ENCODE measurements at places on chromosomes 2 and 18.

- DNase-seq, result no peak
Observed at GRCh38 chr2:108446703-108447102, 2.3 kb upstream of the GCC2 start.

DNA sequence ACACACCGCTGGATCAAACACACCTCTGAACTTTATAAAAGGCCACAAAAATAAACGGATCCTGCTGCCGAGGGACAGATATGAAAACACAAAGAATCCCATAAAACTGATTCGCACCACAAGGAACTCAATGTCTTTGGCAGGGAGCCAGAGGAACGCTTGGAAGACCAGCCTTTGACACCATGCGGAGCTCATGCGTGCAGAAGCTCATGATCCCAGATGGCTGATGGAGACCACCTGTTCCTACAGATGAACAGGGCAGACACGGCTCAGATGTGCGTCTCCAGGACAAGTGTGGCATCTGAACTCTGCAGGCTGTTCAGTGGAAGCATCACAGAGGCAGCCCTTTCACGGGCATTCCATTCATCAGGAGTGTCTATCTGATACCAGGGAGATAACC is 24.9 kb downstream of the COPS9 start:
- DNase-seq, result no peak

DNA sequence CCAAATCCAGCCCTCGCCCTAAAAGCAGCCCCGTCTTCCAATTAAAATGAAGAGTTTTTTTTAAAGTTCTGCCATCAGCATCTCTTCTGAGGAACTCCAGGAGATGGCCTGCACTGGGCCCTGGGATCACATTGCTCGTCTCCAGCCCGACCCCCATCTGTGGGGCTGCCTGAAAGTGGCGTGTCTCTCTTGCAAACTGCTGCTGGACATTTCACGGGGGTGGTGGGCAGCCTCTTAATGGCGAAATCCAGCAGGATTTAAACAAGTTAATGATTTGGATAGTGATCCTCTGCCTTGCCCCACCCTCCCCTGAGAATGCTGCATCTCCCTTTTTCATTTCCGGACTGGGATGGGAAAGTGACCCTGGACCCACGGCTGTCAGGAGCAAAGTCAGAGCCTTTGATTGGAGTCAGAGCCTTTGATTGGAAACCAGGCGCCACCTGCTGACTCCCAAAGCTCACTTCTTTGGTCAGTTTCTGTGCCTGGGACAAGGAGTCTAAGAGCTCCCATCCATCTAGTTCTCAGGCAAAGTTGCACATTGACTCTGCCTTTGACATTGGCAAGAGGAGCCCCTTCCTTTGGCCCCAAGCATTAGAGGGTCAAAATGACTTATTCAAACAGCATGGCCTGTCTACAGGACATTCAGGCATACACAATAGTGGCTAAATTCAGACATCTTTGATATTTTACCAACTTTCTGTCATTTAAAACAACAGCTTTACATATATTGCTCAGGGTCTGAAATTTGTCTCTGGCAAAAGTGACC is 155.2 kb downstream of the SH3BP4 start:
- peak; percentile 8 for DNase-seq

GRCh38 chr18:31429623-31430022 is 17.9 kb upstream of the DSG3 start:
- no peak for DNase-seq

DNA sequence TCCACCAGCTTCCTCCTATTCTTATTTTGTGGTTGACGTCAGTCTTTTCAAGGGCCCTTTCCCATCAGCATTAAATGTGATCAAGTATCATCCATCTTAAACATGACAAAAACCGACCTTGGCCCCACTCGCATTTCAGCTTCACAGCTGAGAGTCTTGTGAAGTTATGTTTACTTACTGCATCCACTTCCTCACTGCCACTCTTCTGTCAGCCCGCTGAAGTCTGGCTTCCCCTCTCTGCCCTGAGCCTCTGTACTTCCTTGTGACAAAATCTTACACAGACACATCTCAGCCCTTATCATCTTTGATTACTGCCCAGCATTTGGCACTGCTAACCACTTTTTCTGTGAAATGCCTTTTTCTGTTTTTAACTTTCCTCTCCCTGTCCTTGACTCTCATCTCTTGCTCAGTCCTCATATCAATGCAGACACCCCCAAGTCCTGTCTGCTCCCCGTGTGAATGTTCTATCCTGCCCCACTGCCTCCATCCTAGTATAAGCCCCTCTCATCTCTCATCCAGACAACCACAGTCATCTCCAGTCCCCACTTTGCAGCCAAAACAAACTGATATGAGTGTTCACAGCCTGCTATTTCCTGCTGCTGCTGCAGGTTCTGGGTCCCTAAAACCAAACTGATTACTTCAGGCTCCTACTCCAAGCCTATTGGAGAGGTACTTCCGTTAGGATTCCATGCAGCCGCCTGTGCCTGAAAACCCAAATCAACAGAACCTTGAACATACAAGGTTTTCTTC is 31.4 kb downstream of the FOSL2 start:
- peak; percentile 54 for DNase-seq

DNA sequence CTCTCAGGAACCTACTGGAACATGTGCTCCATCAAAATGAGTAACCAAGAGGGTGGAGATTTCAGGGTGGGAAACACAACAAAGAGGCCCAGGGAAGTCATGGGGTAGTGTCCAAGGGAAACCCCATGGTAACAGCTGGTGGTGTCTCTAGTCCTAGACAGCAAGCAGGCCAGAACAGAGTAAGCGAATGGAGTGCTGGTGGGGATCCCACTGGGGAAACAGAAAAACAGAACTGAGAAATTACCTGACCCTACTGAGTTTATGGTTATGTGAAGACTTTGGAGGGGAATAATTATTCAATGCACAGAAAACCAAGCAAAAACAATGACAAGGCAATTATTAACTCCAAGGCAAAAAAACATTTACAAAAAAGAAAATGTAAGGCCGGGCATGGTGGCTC is 16.9 kb downstream of the ERCC3 start:
- DNase-seq, result no peak

DNA sequence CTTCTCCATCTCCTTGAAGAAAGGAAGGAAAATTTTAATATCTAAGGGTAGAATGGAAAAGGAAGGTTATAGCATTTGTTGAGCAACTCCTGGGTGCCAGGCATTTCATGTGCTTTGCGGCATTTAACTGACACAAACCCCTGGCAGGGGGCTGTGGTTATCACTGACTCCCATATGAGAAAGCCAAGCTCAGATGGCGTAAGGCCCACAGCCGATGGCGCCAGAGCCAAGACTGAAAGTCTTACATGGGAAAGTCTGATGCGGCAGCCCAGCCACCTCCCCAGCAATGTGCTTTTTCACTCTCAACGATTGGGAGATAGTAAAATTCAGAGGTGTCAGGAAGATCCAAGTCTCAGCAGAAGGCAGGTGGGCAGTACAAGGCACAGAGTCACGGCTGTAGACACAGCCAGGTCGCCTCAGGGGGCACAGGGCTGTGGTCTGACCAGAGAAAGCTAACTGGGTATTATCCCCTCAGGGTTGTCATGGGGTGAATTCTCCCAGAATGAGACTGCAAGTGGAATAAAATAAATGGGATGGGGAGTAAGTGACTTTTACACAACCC is 324.2 kb upstream of the NCKAP5 start:
- DNase-seq, result no peak

- DNase-seq, result no peak
Observed at GRCh38 chr2:100802066-100802465, 17.9 kb upstream of the NPAS2 start.

GRCh38 chr2:149566652-149567051 is 20.9 kb downstream of the MMADHC start:
- DNase-seq, result no peak

GRCh38 chr2:229408356-229408755 is 137.3 kb upstream of the PID1 start:
- DNase-seq, result no peak

DNA sequence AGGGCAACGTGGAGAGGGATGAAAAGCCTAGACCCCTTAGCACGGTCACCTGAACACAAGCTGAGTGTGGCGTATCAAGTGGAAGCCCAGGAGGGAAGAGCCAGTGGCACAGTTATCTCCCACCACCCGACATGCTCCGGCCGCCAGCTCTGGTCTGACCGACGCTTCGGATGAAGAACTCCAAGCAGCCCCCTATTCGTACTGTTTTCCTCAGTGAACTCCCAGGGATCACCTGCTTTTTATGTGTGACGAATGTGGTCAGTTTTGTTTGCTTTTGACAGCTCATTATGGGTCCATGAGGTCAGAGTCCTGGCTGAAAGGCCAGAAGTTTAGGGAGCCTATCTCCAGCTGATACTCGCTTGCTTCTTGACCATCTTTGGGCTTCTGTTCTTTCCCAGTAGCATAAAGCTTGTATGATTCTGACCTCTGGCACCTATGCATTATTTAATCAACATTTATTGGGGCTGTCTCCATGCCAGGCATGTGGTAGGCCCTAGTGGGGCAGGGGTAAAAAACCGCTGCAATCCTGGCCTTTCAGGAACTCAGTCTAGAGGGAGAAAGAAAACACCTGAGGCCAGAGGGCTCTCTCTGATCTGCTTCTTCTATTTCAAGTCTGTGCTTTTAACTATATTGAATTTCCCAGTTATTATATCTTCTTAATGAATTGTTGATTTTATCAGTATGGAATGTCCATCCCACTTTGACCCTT is 33.0 kb upstream of the MRPL33 start:
- DNase-seq, result no peak

GRCh38 chr2:144912206-144912605 is 392.3 kb upstream of the ZEB2 start:
- DNase-seq, result no peak

DNA sequence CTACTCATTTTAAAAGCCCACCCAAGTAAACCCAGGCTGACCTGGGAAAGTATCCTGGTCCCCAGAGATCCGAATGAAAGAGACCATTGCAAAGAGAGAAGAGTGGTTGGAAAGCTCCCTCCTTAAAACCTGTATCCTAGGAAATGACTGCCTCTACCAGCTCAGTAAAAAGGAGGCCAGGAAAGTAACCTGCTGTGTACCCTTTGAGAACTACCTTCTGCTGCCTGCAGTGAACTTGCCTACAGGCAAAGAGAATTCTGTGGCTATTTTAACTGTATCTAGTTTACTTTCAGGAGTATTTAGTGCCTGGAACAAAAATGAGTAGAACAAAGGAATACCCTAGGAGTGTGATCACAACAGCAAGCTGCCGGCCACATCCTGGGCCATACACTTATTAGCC is 641.7 kb upstream of the NRXN1 start:
- no peak for DNase-seq

- DNase-seq, result no peak
Observed at GRCh38 chr2:119416299-119416923, 15.2 kb upstream of the TMEM37 start.

DNA sequence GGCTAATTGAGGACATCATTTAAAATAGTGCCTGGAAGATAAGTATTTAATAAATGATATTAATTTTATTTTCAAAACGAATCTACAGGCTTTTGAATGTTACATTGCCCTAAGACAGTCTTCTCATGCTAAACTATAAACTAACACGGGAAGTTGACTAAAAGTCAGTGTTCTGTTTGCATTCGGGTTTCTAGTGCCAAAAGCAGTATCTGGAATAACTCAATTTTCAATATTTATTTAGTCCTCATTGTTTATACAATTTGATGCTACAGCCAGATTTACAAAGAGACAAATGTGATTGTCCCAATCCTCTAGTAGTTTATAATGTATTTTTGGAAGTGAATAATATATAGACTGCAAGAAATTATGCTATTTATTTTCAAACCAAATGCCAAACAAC is 429.2 kb downstream of the LRP1B start:
- no peak for DNase-seq

DNA sequence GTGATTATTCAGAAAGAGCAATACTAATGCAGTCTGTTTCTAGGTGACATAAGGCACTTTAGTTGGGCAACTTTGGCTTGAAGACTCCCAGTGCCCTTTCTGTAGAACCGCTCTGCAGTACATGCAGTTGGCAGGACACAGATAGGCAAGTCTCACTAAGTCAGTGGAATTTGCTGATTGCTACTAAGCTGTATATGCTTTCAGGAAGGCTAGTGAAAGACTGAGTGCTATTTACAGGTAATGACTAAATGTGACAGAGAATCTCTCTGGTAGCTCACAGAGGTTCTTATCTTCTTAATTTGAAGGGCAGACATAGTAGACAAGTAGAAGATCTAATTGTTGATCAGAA is 243.0 kb downstream of the WDPCP start:
- DNase-seq, result no peak

GRCh38 chr2:219165058-219165911 is 4.5 kb downstream of the SLC23A3 start:
- no peak for DNase-seq

- no peak for DNase-seq
Observed at GRCh38 chr2:127358044-127358443, 29.7 kb downstream of the MAP3K2 start.

DNA sequence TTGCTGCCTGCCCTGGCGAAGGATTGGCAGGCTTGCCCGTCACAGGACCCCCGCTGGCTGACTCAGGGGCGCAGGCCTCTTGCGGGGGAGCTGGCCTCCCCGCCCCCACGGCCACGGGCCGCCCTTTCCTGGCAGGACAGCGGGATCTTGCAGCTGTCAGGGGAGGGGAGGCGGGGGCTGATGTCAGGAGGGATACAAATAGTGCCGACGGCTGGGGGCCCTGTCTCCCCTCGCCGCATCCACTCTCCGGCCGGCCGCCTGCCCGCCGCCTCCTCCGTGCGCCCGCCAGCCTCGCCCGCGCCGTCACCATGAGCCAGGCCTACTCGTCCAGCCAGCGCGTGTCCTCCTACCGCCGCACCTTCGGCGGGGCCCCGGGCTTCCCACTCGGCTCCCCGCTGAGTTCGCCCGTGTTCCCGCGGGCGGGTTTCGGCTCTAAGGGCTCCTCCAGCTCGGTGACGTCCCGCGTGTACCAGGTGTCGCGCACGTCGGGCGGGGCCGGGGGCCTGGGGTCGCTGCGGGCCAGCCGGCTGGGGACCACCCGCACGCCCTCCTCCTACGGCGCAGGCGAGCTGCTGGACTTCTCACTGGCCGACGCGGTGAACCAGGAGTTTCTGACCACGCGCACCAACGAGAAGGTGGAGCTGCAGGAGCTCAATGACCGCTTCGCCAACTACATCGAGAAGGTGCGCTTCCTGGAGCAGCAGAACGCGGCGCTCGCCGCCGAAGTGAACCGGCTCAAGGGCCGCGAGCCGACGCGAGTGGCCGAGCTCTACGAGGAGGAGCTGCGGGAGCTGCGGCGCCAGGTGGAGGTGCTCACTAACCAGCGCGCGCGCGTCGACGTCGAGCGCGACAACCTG is at the start of gene DES:
TSS of gene DES (plus strand) at position 223 of the 857 bp plus-strand sequence. CDS start at position 309, 86 bp downstream.
- no peak for DNase-seq

DNA sequence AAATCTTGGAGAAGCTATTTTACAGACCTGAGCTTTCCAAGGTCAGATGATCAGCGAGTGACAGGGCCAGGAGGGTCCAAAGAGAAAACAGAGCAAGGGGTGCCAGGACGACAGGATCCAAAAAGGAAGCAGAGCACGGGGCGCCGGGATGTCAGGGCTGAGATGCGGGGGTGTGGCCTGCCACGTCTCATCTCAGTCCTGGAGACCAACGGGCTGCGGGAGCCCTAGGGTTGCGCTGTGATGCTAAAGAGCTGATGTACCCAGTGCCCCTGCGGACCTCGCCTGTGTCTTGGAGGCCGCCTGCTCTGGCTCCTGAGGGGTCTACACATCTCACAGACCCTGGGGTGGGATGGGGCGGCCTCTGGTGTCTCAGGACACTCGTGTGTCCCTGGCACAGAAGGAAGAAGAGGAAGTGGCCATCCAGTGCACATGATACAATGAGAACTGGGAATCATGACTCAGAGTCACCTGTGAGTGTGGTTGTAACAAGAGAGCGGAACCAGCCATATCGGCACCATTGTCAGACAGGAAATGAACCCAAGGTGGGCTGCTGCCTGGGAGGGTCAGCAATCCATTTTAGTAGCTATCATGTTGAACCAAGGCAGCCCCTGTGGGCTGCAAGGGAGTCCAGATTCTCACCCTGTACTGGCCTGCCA is 97.8 kb downstream of the MYT1L start:
- no peak for DNase-seq

GRCh38 chr18:3358310-3358709 is 91.7 kb upstream of the TGIF1 start:
- no peak for DNase-seq
